Sigmoid colon (tissue), 7 donors: ENCODE measurements at places on chromosomes 5 and 9. TPM values are rescaled to one million over a fixed set of nuclear protein-coding genes. Genes with fewer than 3 reads are reported as not detected.

PAM gene
- total RNA-seq: 198 TPM

DNA sequence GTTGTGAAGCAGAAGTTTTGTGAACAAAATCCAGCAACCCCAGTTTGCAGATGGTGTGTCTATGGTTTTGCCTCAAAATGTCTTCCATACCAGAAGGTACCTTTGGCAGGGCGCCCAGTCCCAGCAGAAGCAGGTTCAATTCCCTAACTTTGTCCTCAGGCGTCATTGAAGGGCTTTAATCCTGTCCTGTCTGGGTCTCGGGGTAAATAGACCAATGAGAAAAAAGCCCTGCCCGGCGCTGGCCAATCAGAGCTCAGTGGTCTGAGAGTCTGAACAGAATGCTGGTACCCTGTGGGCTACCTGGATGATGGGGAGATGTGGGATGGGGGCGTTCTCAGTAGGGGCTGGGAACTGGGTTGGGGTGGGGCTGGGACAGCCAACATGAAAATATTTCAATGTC, 6.2 kb upstream of the ST6GALNAC4 start:
- DNase-seq: no peak

- no peak for DNase-seq
Measured at GRCh38 chr9:37104183-37104889, 16.0 kb upstream of the ZCCHC7 start.

DNA sequence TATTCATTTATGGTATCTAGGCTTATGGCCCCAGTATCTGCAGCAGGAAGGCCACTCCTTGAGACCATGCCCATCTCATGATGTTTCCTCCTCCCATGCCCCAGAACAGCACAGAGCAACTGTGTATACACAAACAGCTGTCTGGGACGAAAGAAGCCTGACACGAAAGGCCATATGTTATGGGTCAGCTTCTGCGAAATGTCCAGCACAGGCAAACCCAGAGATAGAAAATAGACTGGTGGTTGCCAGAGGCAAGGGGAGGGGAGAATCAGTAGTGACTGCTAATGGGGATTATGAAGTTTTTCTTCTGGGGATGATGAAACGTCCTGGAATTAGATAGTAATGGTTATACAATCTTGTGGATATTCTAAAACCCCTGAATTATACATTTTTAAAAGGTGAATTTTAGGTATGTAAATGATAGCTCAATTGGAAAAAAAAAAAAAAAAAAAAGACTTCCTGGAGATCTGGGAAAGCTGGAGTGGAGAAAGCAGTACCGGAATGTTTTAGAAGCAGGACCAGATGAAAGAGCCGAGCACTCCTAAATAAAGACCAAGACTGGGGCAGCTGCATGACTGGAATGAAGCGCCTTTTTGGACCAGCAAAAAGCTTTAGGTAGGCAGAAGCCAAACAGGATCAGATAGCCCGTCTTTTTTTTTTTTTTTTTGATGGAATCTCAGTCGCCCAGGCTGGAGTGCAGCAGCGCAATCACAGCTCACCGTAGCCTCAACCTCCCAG, 29.2 kb downstream of the PCDHGC5 start:
- DNase-seq: no peak

GRCh38 chr5:106956886-106957285, 713.9 kb downstream of the EFNA5 start:
- DNase-seq: no peak

TNFSF8 gene
- 1.8 TPM for total RNA-seq
